Lung microvascular endothelial cell (primary cell): ENCODE measurements at places on chromosomes 16 and 17. TPM values are rescaled to one million over a fixed set of nuclear protein-coding genes. Genes with fewer than 3 reads are reported as not detected.

KRT34 gene
- total RNA-seq: not detected in 2 replicates

SLC16A6 gene
- 0.22 and 1.6 TPM in 2 replicates for total RNA-seq

CDH8 gene
- not detected in 2 replicates for total RNA-seq

HYDIN gene
- total RNA-seq: not detected in 2 replicates

CHP2 gene
- total RNA-seq: not detected in 2 replicates

ZG16 gene
- total RNA-seq: not detected in 2 replicates

TNK1 gene
- 1.5 and 1.8 TPM in 2 replicates for total RNA-seq

SEPTIN1 gene
- 0.20 TPM in 1 of 2 replicates, not detected in the other for total RNA-seq

FBXL16 gene
- total RNA-seq: under 0.01 TPM in 2 replicates

NPIPA7 gene
- 0.44 and 0.79 TPM in 2 replicates for total RNA-seq

NPW gene
- 0.44 and 0.60 TPM in 2 replicates for total RNA-seq

DPEP3 gene
- total RNA-seq: 0.20 TPM in 1 of 2 replicates, not detected in the other

ZNF750 gene
- total RNA-seq: under 0.01 TPM in 2 replicates

HIRIP3 gene
- total RNA-seq: 3.6 and 4.1 TPM in 2 replicates

GPR139 gene
- not detected in 2 replicates for total RNA-seq

CLDN6 gene
- not detected in 2 replicates for total RNA-seq

DNA sequence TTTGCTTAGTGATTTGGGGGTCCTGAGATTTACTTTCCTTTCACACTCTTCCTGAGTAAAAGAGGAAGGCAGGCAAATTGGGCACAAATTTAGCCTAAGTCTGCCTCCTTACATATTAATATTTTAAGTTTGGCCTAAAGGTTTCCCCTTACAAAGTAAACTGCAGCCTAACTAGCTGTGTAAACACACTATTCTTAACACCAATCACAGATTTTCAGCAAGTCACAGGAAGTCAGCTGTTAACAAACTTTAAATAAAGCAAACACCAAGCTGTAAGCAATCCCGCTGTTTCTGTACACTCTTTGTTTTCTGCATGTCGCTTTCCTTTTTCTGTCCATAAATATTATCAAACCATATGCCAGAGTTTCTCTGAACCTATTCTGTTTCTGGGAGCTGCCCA, 45.1 kb upstream of the ABCC11 start:
- no peak for DNase-seq

GRCh38 chr17:693791-694638, 20.6 kb downstream of the VPS53 start:
- DNase-seq: peak; percentile 7

- DNase-seq: no peak
Observed at GRCh38 chr17:46013502-46014165, 14.6 kb downstream of the STH start.

DNA sequence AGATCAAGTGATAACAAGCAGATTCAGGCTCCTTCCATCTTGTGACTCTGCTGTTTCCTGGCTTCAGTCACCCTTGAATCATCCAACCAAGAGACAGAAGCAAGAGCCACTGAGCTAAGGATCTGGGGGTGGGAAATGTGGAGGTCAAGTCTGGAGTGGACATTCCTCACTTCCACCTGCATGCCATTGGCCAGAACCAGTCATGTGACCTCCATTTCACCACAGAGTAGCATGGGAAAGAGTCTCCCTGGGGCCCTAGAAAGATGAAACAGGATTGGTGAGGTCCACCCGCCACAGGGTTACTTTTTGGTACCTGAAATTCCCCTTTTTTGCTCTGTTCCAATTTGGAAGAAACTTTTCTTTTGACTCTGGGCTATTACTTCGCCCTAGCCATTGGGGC, 1006.0 kb upstream of the EEF2KMT start:
- DNase-seq: no peak

- DNase-seq: no peak
Observed at GRCh38 chr16:66026211-66026610, 340.3 kb upstream of the CDH5 start.

DNA sequence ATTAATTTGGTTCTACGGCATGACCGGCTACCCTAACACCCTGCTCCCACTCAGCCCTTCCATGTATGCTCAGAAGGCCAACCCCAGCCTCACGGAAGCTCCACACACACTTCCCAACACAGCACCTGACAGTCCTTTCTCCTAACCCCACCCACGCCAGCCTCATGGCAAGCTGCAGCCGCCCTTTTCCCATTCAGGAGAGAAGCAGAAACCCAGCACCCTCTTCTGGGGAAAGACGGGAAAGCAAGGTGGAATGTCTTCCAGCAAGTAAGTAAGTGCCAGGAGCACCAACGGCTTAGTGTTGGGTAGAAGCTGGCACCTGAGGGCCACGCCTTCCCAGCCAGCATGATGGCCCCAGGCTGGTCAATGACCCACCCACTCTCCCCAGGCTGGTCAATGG, 32.1 kb downstream of the ABR start:
- DNase-seq: peak; percentile 51

GRCh38 chr17:57601143-57601735, 143.9 kb downstream of the CCDC182 start:
- no peak for DNase-seq

- no peak for DNase-seq
Observed at GRCh38 chr16:12625716-12626115, 178.0 kb downstream of the CPPED1 start.

GRCh38 chr16:85301231-85301630, 189.0 kb upstream of the CIBAR2 start:
- no peak for DNase-seq

DNA sequence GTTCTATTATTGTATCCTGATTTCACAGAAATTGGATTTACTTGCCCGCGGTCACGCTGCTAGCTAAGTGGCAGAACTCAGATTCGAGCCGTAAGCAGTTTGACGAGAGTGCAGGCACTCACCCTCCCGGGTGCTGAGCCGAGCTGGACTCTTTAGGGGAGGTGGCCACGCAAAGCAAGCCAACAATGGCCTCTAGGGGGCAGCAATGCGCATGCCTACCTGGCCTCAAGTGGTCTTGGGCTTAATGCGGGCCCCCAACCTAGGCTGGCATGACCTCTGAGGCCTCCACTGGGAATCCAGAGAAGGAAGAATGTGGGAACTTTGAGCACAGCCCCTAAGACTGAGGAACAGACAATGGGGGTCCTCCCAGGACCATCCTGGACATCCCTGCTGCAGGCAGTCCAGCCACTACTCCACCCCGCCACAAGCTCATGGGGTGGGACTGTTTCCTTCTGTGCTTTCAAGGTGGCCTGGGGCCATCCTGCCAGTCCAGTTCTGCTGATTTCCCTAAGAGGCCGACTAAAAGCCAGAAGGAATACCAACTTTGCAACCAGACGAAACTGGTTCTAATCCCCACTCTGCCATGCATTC, 276.5 kb downstream of the XYLT1 start:
- DNase-seq: peak; percentile 23

GRCh38 chr16:5523829-5524228, 426.2 kb upstream of the EEF2KMT start:
- no peak for DNase-seq

DNA sequence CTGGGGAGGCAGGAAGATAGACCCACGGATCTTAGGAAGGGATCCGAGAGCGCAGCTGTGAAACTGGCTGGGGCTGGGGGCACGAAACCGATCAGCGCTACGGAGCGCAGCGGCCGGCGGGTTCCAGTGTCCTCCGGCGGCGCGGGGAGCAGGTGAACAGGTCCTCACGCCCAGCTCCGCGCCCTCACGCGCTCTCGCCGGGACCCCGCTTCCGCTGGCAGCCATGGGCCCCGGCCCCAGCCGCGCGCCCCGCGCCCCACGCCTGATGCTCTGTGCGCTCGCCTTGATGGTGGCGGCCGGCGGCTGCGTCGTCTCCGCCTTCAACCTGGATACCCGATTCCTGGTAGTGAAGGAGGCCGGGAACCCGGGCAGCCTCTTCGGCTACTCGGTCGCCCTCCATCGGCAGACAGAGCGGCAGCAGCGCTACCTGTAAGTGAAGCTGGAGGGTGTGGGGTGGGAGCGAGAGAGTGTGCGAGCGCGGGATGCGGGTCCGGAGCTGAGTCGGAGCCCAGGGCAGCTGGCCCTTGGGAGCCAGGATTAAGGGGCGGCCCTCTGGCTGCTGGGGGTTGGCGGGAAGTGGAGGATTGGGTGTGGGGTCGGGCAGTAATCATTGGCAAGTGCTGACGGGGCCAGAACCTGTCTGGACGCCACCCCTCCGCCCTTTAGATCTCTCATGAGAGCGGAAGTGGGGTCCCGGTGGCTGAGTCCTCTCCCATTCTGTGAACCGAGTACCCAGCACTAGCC, 479 bp downstream of the ITGA3 start:
- DNase-seq: peak; percentile 82

DNA sequence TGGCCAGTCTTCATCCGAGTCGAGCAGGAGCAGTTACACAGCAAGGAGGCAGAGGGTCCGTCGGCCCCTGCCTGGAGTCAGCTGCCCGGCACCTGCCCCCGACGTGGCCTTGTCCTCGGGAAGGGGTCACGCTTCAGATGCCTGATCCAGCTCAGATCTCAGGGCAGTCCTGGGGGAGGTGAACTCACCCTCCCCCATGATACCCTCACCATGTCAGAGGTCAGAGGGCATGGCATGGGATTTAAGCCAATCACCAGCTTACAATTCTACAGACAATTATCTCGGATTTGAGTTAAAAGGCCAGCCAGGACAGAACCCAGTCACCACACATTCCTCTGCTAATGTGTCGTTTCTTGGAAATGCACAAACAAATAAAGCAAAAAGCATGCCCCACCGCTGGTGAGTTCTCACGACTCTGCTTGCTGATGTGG, 211.3 kb downstream of the FOXL1 start:
- no peak for DNase-seq

DNA sequence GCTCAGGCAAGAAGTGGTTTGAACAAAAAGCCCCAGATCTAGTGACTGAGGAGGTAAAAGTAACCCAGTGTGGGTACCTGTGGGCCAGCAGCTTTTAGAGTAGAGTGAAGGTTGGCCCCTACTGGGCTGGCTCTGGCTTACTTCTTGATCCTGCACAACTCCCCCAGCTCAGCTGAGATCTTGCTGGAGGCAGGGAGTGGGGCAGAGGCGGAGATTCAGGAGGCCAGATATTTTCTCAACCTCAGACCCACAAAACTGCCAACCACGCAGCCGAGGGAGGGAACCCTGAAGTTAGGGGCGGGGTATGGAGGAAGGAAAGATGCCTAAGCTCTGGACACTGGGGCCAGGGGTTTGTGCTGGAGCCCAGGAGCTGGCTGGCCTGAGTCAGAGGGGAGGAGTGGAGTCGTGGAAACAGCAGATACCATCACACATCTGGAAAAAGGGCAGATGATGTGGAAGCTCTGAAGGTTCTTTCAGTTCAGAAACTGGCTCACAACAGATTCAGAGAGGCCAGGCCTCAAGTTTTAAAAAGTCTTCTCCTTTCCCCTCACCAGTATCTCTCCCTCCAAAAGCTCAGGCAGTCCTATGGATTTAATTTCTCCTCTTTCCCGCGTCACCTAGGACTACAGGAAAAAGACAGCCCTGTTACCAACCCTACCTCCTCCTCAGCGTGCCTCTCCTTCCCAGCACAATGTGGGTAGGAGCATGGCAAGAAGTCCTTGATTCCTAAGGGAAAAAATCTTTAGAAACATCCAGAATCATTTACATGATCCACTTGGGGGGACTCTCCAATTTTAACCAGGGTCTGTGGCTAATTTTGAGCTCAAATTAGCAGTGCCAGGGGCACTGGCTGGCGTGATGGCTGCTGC, 48.1 kb downstream of the MYO18A start:
- DNase-seq: no peak

DNA sequence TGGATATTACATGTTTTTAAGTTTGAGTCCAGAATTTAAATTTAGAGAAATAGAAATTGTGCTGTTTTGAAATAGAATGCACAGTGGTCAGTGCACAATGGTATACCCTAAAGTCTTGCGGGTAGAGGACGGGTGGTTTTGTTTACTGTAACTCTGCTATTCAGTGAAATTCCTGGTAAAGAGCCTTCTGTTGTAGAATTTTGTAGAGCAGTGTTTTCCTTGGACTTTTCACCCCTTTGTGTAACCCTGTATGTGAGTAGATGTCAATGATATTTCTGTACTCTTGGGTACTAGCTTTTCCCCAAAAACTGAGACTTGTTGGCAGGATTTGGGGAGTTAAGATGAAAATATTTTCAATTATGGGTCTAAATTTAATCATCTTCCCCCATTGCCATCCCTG, 19.5 kb downstream of the IST1 start:
- no peak for DNase-seq

GRCh38 chr17:40369923-40370322, 5.4 kb upstream of the GJD3 start:
- DNase-seq: no peak

- no peak for DNase-seq
Observed at GRCh38 chr16:77500286-77500598, 65.4 kb upstream of the ADAMTS18 start.

GRCh38 chr16:12348733-12349704, 372.5 kb downstream of the SNX29 start:
- DNase-seq: no peak

DNA sequence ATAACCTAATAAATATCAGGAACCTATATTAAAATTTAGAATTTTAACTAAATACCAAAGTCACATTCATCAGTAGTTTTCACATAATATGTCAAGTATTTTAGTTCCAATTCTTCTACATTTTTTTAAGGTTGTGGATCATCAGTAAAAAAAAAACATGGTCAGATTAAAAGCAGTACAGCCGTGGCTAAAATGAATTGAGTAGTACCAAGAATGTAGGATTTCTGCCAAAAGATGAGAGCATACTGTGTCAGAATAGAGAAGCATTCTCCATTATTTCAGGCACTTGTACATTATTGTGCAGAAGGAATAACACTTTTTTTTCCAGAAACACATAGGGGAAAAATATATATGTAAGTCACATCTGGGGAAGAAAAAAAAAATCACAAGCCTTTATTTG, 1176.1 kb downstream of the CDH11 start:
- DNase-seq: no peak

DNA sequence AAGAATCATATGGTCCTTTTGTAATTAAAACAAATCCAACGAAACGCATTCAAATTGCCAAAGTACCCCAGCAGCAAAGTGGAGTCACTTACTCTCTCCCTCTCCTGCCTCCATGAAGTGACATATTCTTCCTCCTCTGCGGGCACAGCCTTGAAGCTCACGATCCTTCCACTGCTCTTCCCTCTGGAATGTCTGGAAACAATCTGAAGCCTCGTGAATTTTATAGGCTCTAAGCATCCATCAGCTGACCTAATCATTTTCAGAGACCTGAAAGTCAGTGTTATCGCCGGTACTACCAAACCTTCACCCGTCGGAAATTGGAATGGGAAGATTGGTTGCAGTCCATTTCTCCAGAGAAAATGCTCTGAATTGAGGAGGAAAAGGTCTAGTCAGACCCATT, 134.5 kb upstream of the FOXF1 start:
- DNase-seq: no peak

GRCh38 chr16:65964752-65965151, 401.7 kb upstream of the CDH5 start:
- no peak for DNase-seq
